ENCODE measurements at places on chromosomes 4 and X.

DNA sequence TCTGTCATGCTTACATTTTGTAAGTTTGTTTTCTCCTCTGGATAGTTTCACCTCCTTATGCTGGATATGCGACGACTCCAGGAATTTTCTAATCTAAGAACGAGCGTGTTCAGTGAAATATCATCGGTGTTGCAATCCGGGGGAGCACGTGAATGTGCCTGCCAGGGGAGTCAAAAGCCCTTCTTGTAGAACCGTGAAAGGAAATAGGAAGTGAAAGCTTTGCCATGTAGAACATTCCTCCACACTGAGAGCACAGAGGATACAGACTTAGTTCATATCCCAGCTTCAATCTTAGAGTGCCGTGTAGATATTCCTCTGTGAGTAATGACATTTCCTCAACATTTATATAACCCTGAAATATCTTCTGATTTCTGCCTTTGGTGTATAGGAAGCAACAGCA, 121.2 kb downstream of the VEGFC start:
- DNase-seq = no peak

DNA sequence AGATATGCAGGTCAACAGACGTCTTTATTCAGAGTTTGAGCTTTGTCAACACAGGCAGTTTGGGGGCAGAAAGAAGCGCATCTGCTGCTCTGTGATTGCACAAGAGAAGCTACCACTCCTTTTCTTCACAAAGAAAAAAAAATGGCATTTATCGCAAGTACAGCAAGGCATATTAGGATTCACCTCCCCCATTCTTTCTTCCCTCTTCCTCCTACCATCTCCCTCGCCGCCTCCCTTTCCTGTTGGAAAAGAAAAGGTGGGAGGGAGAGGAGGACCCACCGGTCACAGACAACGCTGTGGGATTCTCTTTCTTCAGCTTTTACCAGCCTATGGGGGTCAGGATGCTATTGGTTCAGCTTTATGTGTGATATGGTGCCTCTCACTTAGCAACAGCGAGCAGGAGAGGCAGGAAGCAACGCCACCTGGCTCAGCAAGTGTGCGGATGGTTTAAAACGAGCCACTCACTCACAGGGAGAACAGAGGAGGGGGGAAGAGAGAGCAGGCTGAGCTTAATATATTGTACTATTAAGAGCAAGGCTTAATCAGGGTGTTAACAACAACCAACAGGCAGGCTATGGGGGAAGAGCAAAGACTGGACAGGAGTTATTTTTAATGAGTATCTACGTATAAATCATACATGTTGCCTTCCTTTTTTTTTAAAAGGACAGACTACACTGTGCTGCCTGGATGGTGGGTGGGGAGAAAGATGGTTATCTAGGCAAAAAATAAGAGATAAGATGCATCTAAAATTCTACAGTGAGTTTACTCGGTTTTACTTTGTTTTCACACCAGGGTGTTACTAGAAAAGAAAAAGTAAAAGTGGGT, 104.7 kb downstream of the MAML3 start:
- DNase-seq = no peak

- DNase-seq = no peak
Observed at GRCh38 chr4:54904953-54905352, 220.4 kb downstream of the KDR start.

- DNase-seq = no peak
Observed at GRCh38 chr4:2365054-2365912, 53.2 kb downstream of the ZFYVE28 start.

DNA sequence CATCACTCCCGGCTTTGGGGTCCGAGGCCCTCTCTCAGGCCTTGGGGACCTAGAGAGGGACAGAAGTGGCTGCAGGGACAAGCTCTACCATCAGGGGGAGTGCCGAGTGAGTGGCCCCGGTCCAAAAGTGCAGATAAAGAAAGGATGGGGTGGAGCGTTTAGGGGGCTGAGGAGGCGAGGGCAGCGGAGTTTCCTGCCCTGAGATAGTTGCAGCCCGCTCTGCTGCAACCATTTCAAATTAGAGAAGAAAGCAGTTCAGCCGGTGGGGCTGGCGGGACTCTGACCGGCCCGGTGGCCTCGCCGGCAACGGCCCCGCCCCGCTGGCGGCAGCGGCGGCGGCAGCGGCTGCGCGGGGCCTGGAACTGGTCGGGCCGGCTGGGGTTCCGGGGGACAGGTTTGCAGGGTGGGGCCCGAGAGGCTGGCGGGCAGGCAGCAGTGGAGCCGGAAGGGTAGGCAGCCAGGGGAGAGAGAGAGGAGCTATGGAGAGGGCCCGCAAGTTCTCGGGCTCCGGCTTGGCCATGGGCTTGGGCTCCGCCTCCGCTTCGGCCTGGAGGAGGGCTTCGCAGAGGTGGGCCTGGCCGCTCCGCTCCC, 7.6 kb downstream of the DLG3 start:
- DNase-seq = no peak

GRCh38 chrX:12843668-12844279, 23.1 kb upstream of the TLR7 start:
- no peak for DNase-seq

DNA sequence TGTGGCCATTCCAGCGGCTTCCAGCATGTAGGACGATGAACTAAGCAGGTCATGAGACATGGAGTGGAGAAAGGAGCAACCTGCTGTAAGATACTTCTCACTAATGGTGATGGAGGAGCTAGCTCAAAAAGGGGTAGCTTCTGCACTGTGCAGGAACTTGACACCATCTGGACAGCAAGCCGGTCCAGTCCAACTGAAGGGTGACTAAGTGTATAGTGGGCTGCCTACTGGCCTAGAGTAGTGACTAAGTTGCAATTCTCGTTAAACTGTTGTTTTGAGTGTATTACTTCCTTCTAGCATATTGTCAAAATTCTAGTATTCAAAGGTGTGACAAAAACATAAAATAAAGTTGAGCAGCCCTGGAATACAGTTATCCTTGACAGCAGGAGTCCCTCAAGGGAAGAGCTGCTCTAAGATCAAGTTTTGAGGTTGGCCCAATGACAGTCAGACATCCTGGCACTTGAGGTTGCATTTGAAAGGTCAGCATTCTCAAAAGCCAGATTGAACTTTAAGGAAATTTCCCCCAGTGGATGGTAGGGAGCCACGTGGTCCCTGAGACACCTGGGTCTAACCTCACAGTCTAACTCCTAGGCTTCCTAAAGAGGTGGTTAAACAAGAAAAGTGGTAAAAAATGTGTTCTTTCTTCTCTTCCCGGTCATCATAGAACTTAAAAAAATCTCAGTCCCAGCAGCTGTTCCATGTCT, 8.0 kb downstream of the CETN2 start:
- no peak for DNase-seq

DNA sequence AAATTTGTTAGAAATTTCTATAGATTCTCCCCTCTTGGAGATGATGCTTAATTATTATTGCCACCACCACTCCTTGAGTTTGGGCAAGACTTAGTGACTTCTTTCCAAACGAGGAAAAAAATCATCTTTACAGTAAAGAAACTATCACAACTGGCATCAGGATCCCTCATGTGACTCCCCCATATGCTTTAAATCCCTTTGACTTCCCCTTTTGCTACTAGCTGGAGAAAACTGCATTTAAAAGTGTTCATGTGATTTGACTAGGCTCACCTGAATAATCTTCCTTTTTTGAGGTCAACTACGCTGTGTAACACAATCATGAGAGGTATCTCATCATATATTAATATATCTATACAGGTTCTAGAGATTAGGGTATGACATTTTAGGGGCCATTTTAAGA, 30.3 kb upstream of the ENOX2 start:
- no peak for DNase-seq

DNA sequence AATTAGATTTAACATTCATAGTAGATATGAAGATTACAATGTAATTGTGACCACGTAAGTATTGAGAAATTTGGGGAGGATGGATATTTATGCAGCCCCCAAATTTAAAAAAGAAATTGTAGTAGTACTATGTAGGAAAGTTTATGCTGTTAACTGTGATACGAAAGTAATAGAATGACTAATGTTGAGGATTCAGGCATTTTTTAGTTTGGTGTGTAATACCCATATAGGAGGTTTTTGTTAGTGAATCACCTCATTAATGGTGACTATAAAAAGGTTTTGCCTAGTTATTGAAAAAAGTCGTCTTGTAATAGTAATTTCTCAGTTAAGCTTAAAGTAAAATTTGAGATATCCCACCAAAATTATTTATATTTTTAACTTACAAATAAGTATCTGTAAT, 67.2 kb downstream of the SMARCAD1 start:
- no peak for DNase-seq

DNA sequence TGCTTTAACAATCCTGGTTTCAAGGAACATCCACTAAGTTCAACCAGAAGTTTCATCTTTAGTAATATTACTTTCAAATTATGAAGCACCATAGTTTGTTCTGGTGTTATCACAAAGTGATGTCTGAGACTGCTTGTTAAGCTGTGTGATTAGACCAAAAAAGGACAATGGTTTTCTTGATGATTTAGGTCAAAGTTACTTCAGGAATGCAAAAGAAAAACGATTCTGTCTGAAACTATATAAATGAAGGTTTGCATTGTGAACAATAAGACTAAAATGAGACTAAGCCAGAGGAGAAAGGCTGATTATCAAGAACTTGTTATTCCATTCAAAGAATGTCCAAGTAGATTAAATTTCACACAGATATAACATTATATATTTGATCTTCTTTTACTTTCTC, 122.4 kb upstream of the ETNPPL start:
- DNase-seq = no peak

GRCh38 chr4:84647312-84647884, 64.5 kb downstream of the CDS1 start:
- DNase-seq = no peak

DNA sequence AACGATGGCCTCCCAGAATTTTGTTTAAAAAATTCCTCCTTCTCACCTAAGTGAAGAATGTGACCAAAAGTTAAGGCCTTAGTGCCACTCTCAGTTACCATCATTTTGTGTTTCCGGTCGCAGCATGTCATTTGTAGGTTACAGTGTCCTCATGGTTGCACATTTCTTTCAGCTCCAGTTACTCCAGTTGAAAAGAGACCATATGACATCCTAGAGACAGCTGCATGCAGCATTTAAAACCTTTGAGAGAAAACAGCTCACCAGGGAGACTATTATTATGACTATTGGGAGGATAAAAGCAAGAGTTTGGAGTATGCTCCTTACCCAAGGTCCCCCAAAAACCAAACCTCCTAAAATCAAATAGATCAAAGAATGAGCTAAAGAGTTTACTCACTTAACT, 45.8 kb downstream of the MGARP start:
- DNase-seq = no peak

- no peak for DNase-seq
Observed at GRCh38 chrX:17605676-17606075, 131.6 kb upstream of the SCML1 start.

All from stimulated activated CD8-positive, alpha-beta memory T cell treated with anti-CD3 and anti-CD28 coated beads, Interleukin-7, amount 100 ng/mL, for 48 hours (primary cell).